ENCODE measurements at places on chromosomes 4 and X.

DNA sequence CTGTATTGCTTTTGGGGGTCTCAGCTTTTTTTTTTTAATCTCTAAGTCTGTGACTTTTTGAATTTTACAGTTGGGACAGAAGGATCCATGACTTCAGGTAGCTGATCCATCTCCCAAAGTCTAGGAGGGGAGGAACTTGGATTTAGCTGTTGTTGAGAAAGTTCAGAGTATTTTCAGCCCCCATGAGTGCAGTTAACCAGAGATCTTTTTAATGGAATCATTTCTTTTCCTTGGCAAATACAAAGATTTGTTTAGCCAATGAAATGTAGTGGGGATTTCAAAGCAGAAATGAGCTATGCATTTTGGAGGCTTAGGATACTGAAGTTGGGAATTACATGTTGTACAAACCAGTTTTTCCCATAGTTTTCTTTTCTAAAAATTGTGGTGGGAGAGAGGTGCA is 18.1 kb downstream of the FNIP2 start:
- DNase-seq = no peak

GRCh38 chr4:128590034-128590740 is 219.3 kb upstream of the JADE1 start:
- DNase-seq = no peak

GRCh38 chr4:110869114-110869513 is 246.2 kb upstream of the PITX2 start:
- peak; percentile 9 for DNase-seq

DNA sequence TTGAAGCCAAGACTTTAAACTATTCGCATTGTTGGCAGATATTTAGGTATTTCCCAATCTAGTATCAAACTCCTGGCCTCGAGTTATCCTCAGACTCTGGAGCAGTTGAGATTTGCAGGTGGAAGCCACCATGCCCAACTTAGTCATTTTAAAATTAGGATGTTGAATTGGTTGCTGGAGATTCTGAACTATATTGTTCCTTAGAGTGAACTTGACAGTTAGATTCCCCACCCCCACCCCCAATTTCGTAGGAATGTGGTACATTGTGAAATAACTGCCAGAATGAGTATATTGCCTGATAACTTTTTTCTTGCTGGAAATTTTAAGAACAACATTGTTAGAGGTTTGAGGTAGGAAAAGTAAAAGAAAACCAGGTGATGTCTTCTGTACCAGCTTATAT is 2.3 kb downstream of the NOCT start:
- DNase-seq = no peak

DNA sequence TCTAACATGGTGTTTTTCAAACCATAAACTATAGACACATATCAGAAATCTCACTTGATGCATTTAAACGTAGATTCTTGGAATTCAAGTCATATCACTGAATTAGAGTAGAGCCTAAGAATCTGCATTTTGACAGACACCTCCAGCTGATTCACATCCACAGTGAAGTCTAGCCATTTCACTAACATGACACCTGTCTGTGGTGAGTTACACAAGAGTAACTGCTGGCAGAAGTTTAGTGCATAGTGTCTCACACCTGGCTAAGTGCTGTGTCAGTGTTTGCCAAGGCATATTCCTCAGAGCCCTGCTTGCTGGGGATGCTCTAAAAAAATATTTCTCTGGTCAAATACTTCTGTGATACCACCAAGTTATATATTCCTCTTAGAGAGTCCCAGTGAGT is 237.5 kb upstream of the DIAPH2 start:
- DNase-seq = no peak

- DNase-seq = no peak
Measured at GRCh38 chr4:111027526-111027925, 404.6 kb upstream of the PITX2 start.

- DNase-seq = peak; percentile 54
Measured at GRCh38 chr4:89434364-89434988, 126.9 kb upstream of the GPRIN3 start.

DNA sequence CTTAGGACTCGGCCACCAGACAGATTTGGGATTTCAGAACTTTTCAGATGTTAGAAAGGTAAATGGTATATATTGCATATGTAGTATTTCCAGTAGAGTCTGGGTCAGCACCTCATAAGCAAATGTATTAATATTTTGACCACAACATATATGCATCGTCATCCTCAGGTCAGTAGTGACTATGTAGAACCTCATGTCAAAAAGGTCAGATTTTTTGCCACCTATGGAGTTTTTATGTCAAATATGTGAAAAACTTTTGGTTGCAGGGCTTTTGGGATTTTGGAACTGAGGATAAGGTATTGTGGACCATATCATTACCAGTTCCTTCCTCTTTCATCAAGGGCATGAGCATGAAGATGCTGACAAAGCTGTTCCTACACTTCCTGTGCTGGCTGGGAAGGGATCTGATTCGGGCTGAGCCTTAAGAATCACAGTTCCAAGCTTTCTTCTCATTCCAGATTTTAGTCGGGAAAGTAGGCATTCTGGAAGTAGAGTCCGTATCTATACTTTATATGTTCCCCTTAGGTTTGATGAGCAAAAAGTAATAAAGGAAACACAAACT is 183.0 kb upstream of the PGRMC2 start:
- no peak for DNase-seq

GRCh38 chr4:151219091-151219490 is 57.9 kb upstream of the PRSS48 start:
- DNase-seq = no peak

- no peak for DNase-seq
Measured at GRCh38 chr4:98482847-98483806, 175.3 kb downstream of the TSPAN5 start.

DNA sequence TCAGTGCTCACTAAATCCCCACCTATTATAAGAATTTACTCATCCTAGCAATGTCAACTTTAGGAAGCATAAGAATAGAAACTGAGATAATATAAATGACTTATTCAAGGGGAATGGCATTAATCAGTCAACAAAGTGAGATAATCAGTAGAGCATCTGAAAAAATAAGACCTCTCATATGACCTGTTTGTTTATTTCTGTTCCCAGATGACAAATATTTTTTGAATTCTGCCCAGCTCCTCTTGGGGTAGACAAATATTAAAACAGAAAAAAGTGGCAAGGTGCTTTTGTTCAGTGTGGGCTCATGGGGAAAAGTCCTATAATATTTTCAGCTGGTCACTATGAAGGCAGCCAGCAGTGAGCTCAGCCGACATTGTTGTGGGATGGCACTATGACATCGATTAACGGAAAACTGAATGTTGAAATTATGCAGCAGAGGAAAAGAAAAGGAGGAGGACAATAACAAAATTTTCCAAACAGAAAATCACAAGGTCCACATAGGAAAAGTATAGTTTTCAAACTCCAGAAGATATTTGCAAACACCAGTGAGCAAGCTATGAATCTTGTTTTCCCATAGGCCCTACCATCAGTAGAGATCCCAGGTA is 109.6 kb downstream of the ANXA3 start:
- no peak for DNase-seq

- no peak for DNase-seq
Measured at GRCh38 chrX:133923548-133923947, 61.8 kb downstream of the GPC3 start.

GRCh38 chr4:21901831-21902230 is 46.7 kb downstream of the KCNIP4 start:
- no peak for DNase-seq

GRCh38 chr4:84985952-84986351 is 19.5 kb upstream of the WDFY3 start:
- no peak for DNase-seq

GRCh38 chr4:178462710-178463109 is 1020.5 kb upstream of the AGA start:
- DNase-seq = no peak

GRCh38 chr4:14787894-14788293 is 214.4 kb upstream of the CPEB2 start:
- DNase-seq = no peak

DNA sequence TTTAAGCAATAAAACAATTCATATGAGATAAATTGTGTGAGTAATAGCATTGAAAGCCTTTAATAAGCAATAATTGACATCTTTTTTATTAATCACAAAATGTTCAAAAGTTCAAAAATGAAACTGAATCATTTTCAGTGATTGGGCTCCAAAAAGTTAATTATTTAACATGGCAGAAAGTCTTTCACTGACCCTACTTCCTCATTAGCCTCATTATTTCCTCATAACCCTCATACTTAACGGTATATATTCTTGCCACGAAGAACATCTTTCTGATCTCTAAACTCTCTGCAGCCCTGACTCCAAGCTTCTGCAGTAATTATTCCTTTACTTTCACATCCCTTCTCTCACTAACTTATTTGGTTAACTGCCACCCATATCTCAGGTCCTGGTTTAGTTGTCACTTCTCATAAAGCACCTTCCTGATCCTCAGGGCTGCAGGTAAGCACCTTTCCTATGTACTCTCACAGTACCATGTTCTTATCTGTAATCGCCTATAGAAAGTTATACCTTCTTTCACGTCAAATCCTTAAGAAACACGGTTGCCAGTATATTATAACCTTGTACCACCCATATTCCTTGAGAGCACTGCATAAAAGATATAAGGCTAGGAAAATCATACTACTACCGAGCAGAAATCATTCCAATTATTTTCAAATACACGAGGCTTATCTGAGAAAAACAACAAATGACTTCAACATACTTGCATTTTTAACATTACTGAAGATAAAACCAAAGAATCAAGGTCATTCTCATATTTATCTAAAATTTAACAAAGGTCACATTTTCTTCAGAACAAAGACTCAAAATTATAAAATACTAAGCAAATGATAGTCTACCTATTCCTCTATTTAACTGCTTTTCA is 72.2 kb downstream of the PPP3CA start:
- no peak for DNase-seq

DNA sequence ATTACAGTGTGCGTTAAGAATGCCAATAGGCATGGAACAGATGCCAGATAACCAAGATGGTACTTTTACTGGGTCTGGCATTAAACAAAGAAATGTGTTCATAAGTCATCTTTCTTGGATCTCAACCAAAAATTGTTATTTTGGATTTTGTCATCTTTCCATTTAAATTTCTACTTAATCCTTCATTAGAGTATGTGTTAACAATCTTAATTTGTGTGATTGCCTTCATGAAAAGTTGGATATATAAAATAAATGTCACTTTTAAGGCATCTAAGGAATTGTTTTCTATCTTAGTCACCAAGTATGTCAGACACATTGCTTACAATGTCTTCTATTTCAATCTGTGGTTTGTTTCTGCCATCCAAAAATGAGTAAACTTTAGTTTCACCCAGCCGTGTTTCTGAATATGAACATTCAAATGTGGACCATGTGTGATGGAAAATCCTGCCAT is 87.5 kb downstream of the PALLD start:
- no peak for DNase-seq

DNA sequence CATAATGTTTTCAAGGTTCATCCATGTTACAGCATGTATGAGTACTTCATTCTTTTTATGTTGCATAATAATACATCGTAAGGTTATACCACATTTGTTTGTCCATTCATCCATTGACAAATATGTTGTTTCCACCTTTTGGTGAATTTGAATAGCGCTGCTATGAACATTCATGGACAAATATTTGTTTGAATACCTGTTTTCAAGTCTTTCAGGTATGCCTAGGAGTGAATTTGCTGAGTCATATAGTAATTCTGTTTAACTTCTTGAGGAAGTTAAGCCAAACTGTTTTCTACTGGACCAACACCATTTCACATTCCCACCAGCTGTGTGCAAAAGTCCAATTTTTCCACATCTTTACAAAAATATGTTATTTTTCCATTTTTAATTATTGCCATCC is 31.5 kb downstream of the IRS4 start:
- no peak for DNase-seq

DNA sequence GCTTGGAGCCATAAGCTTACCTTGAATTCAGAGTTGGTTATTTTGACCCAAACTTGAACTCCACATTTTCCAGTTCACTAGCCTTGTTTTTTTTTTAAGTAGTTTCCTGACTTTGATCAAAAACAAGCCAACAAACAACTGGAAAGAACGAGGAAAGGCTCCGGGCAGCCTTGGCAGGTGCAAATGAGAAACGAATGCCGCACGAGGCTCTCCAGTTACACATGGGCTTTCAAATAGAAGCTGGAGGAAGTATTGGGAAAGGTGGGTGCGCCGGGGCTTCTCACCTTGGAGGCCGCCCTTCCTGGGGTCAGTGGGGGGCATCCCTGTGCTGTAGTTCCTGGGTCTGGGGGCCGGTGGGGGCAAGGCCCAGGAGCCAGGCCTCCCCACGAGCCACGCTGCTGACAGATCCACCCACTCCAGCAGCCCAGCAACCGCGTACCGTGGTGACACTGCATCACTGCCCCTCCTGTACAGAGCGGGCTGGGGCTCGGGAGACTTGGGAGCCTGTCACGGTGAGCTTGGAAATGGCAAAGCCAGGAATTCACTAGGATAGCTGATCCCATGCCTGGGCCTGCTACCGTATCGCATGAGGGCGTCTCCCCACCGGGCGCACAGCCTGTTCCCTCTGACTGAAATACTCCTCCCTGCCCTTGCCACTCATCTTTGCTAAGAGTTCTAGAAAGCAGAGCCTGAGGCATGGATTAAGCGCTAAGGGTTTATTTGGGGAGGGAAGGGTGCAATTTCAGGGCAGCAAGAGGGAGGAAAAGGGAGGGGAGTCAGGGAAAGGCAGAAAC is 50.9 kb upstream of the ADRA2C start:
- DNase-seq = peak; percentile 54

DNA sequence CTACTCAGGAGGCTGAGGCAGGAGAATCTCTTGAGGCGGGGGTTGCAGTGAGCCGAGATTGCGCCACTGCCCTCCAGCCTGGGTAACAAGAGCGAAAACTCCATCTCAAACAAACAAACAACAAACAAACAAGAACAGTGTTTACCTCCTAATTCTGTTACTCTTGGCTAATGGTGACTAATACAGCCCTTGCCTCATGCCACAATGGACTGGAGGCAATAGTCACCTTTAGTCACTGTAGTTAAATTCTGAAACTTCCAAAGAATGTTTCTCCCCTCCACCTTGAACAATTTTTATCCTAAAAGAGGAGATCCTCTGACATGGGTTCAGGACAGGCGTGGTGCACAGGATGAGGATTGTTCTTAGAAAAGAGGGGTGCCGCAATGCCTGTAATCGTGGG is 241.2 kb upstream of the CTSO start:
- DNase-seq = no peak

- DNase-seq = no peak
Measured at GRCh38 chrX:123749643-123750042, 16.8 kb upstream of the THOC2 start.

GRCh38 chrX:139388254-139388653 is 142.3 kb upstream of the F9 start:
- DNase-seq = no peak

GRCh38 chr4:10496200-10496599 is 39.0 kb upstream of the ZNF518B start:
- no peak for DNase-seq

- no peak for DNase-seq
Measured at GRCh38 chrX:52359614-52360232, 9.1 kb upstream of the XAGE2 start.

DNA sequence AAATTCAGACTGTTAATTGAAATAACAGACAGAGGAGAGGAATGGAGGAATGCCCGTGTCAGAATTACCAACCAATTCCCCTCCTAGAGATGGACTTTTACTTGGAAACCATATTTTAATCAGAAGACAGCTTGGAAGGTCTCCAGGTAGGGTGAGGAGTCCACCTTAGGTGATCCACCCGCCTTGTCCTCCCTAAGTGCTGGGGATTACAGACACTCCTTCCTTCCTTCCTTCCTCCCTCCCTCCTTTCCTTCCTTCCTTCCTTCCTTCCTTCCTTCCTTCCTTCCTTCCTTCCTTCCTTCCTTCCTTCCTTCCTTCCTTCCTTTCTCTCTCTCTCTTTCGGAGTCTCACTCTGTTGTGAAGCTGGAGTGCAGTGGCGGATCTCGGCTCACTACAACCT is 328.0 kb downstream of the RAPGEF2 start:
- DNase-seq = no peak
